Stimulated activated CD8-positive, alpha-beta memory T cell treated with anti-CD3 and anti-CD28 coated beads, Interleukin-15, amount 100 ng/mL, for 48 hours (primary cell): ENCODE measurements at places on chromosomes 3 and 15.

- DNase-seq: no peak
Observed at GRCh38 chr15:82128401-82129148, 82.8 kb upstream of the MEX3B start.

DNA sequence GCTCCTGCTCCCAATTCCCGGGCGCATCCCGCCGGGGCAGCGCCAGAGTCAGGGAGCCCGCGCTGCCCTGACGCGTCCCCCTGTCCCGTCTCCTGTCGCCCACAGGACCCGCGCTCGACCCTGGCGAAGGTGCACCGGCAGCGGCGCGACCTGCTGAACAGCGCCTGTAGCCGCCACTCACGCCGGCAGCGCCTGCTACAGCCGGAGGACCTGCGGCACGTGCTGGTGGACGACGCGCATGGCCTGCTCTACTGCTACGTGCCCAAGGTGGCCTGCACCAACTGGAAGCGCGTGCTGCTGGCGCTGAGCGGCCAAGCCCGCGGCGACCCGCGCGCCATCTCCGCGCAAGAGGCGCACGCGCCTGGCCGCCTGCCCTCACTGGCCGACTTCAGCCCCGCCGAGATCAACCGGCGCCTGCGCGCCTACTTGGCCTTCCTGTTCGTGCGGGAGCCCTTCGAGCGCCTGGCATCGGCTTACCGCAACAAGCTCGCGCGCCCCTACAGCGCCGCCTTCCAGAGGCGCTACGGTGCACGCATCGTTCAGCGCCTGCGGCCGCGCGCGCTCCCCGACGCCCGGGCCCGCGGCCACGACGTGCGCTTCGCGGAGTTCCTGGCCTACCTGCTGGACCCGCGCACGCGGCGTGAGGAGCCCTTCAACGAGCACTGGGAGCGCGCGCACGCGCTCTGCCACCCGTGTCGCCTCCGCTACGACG, 16.9 kb downstream of the C3orf22 start:
- no peak for DNase-seq

DNA sequence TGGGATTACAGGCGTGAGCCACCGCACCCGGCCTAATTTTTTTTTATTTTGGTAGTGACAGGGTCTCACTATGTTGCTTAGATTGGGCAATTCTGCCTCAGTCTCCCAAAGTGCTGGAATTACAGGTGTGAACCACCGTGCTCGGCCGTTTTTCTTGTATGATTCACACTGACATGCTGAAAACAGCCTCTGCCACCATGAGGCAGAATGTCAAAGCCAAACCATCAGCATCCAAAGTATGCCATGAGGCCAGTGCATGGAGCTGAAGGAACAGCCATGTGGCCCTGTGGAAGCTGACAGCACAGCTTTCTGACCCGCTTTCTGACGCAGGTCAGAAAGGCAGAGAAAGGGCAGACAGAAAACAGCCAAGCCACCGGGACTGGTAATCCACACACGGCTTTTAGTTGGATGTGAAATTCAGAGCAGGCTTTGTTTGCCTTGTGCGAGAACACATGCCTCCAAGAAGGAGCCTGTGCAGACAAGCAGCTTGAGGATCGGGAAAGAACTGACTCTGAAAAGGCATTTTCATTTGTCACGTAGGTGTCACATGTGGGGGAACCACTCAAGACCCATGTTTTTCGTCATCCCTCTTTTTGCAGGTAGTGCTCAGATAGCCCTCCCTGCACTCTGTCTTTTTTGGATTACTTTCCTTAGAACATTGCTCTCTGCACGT, 25.1 kb downstream of the XYLB start:
- no peak for DNase-seq

- no peak for DNase-seq
Observed at GRCh38 chr3:60932643-60933042, 318.6 kb downstream of the FHIT start.

GRCh38 chr3:129276385-129276784, 2.3 kb upstream of the HMCES start:
- no peak for DNase-seq

DNA sequence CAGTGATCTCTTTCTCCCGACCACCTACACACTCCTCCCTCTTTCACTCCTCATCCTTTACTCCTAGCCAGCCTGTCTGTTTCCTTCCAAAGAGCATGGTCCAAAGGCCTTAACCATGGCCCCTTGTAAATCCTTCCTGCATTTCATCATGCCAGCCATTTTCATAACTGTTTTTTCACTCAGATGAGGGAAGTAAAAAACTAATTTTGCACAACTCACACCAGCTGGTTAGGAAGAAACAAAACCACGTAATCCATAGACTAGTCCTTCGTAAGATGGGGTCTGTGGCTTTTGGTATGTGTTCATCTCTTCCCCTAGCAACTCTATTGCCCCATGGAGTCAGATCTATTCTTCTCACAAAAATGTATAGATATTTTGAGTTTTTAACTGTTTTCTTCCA, 187.8 kb downstream of the SHOX2 start:
- no peak for DNase-seq

DNA sequence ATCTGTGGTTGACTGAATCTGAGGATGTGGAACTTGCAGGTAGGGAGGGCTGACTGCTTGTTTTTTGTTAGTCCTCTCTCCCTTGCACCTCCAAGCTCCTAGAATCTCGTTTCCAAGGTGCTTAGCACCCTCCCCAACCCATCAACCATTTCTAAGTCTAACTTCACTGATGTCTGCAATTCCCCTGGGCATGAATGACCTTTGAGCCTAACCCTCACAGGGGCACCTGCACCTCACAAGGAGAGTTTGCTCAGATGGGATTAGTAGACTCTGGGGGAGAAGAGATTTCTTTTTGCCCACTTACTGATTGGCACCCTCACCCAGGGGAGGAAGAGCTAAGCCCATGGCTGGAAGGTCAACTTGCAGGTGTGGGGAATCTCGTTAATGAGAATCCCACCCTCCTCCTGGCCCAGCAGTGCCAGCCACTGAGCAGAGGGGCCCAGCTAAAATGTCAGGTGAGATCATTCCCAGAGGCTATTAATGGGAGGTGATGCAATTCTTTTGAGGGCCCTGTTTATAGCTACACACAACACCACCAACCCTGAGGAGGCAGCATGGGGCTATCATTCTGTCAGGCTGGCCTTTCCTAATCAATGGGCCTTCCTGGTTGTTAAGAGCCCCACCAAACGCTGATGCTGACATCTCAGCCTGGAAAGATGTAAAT, 81.6 kb upstream of the HERC1 start:
- DNase-seq: no peak

GRCh38 chr3:125154800-125155269, 57.7 kb downstream of the SLC12A8 start:
- peak; percentile 40 for DNase-seq

GRCh38 chr3:167884481-167884880, 149.0 kb downstream of the SERPINI1 start:
- DNase-seq: no peak

- no peak for DNase-seq
Observed at GRCh38 chr3:176988795-176989194, 208.5 kb downstream of the TBL1XR1 start.

GRCh38 chr3:179688850-179689249, 36.0 kb downstream of the USP13 start:
- DNase-seq: no peak

- no peak for DNase-seq
Observed at GRCh38 chr3:39254806-39255449, 24.9 kb downstream of the CX3CR1 start.

GRCh38 chr3:141625506-141625905, 112.6 kb upstream of the RNF7 start:
- no peak for DNase-seq

- no peak for DNase-seq
Observed at GRCh38 chr3:62621925-62622324, 248.6 kb upstream of the FEZF2 start.

DNA sequence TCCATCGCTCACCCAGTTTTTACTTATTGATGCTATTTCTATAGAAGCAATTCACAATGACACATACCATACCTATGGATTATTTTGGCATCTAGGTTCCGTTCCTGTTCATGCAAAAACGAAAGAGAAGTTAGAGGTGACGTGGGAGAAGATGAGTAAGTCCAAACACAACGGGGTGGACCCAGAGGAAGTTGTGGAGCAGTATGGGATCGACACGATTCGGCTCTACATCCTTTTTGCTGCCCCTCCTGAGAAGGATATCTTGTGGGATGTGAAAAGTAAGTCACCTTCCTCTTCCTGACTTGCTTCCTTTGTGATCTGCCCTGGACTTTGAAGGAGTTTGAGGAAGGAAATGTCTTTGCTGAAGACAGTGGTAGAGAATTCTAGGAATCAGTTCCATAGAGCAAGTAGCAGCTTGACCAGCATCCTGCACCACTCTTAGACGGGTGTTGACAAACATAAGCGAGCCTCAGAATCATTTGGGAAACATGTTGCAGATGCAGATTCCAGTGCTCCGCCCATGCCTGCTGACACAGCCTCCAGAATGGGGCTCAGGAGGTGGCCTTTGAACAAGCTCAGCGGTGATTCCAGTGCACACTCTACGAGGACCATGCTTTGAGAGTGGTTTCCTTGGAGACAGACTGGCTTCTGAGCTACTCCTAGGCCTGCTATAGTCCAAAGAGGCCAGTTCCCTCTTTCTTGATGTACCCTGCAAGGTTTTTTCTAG, 78.4 kb upstream of the LIMD1 start:
- DNase-seq: no peak

GRCh38 chr3:146537603-146538002, 6.8 kb downstream of the PLSCR1 start:
- DNase-seq: no peak

- DNase-seq: no peak
Observed at GRCh38 chr3:14783480-14784086, 35.2 kb upstream of the FGD5 start.

DNA sequence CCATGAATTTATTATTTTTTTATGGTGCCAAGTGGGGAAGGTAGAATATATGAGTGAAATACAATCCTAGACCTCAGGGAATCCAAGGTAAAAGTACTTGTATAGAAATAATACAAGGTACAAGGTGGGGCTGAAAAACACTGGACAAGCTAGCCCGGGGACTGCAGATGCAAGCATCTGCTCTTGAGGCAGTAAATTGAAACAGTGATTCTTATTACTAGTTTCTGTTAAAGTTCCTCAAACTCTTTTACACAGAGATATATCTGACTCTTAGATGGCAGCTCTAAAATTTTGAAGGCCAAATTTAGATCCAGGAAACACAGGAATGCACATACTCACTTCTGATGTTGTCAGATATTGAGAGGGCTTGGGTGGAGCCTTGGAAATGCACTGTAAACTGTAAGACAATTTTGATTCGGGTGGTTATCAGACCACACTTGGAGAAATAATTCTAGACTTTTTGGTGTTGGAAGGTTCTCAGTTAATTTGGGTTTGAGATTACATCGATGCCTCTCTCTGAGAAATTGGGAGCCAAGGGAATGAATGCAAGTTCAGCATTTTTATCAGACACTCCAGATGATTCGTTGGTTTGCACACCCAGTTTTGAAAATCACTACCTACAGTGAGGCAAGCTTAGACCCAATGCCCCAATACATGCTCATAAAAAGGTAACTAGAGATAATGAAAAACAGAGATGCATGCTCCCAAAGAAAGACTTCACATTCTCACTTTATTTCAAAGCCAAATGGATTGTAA, 7.3 kb downstream of the TP63 start:
- no peak for DNase-seq

- DNase-seq: no peak
Observed at GRCh38 chr3:27431116-27431515, 53.1 kb downstream of the SLC4A7 start.

DNA sequence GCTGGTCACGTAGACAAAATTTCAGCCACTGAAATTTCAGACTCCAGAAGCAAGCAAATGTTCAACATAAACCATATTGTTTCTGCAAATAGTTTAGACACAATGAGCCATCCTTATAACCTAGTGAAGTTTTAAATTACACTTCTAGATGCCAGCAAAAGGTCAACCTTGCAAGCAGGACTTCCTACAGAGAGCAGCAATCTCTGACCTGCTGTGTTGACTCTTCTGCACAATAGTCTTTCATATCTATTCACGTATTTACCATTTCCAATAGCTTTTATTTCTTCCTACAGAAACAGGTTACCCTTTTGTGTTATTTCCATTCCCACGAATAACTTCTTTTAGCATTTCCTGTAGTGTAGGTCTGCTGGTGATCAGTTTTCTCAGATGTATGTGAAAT, 10.6 kb downstream of the LMLN start:
- no peak for DNase-seq

DNA sequence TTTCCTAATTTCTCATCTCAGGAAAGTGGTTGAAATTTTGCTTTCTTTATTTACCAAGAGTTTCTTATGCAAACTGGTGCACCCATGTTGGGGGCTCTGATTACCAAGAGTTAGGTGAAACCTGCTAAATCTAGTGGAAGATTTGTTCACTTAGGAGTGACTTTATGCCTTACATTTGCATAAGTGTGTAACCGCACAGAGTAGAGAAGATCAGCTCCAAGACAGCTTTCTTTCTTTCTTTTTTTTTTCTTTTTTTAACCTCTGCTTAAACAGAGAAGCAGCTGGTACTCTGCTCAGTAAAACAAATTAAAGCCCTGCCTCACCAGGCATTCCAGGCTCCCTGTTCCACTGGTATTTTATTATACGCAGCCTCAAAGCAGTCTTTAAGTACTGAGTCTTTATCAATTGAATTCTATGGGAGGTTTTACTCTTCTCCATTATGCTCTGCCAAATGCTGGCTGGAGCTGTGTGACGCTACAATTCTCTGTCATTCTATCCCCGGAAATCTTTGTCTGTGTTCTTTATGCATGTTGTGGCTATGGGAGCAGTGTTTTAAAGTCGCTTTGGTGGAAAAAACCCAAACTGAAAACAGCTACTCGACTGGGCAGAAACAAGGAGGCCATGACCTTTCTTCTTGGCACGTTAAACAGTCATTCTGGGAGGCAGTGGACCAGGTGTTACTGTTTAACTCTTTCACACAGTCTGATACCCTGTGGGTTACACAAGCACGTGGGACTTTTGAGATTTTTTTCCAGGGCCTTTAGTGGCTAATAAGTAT, 55.2 kb upstream of the GBE1 start:
- no peak for DNase-seq

GRCh38 chr15:63107895-63108546, 13.6 kb upstream of the LACTB start:
- DNase-seq: no peak

DNA sequence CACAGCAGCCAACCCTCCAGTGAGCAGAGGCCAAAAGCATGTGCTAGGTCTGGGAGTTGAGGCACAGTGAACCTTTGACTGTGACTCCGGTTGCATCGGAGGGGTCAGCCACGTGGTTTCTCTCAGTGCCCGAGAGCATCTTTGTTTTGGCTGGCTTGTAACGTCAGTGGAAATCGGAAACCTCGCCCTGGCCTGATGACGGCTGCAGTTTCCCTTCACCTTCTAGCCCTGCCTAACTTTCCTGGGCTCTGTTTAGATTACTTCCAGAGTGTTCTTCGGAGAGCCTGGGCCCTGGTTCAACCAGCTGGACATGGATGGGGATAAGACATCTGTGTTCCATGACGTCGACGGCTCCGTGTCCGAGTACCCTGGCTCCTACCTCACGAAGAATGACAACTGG, 56.6 kb downstream of the MESD start:
- no peak for DNase-seq
